Stimulated activated naive CD8-positive, alpha-beta T cell treated with anti-CD3 and anti-CD28 coated beads, Interleukin-15, Interleukin-2, amounts not matched to agents 100 U/mL and 50 U/mL, for 24 hours (primary cell): ENCODE measurements at places on chromosomes 7 and 10.

DNA sequence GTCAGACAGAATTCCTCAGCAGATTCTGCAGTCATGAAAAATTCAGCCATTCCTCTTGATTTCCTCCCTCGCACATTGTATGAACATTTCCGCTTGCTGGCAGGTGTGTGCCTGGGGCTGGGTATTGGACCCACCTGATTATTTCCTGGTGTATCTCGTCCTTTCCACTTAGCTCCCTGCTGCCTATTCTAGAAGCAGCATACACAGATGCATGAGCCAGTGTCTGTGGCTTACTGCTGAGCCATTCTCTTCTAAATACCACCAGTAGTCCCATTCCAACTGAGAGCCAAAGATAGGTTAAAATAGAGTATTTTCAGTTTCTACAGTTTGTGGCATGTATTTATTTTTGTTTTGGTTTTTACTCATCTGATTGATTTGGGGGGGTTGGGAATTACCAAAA lies 270.1 kb upstream of the AKR1E2 start:
- no peak for DNase-seq

DNA sequence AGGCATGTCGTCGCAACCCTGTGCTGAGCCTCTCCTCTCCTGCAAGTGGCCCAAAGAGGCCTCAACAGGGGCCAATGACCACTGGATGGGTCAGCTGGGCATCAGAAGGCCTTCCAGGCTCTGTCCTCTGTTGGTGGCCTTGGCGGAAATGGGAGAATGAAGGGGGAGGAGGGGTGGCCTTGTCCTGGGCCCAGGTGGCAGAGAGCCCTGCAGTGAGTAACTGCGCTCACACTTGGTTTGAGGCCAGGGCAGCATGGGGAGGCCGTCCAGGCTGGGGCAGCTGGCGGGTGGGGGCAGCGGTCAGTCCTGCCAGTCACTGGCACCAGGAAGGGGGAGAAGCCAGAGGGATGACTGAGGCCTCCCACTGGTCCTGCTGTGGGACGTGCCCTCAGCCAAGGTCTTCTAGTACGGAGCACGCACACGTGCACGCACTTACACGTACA lies 59.8 kb downstream of the LHPP start:
- DNase-seq, result no peak

GRCh38 chr7:95089414-95090315 lies 182.3 kb downstream of the PPP1R9A start:
- no peak for DNase-seq

DNA sequence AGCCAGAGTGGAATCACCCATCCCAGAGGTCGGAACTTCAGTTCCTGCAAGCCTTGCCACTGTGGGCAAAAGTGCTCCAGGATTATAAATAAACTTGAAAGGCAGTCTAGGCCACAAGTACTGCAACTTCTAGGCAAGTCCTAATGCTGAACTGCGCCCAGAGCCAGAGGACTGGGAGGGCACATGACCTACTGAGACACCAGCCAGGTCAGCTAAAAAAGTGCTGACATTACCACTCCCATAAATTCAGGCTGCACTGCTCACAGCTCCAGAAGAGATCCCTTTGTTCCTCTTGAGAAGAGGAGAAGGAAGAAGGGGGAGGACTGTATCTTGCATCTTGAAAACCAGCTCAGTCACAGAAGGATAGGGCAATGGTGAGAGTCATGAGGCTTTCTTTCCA lies 1084.1 kb upstream of the PHF14 start:
- no peak for DNase-seq
